Breast epithelium (tissue), 4 donors: ENCODE measurements at places on chromosomes 4 and X. TPM values are rescaled to one million over a fixed set of nuclear protein-coding genes. Genes with fewer than 3 reads are reported as not detected.

TRPC5OS gene
- not detected for total RNA-seq

MAOB gene
- 42.0 TPM for total RNA-seq

PRRG3 gene
- 1.3 TPM for total RNA-seq

MGAT4D gene
- not detected for total RNA-seq

SLITRK2 gene
- under 0.01 TPM for total RNA-seq

BEX5 gene
- 3.3 TPM for total RNA-seq

SYN1 gene
- total RNA-seq: not detected

- DNase-seq: no peak
Observed at GRCh38 chr4:162791226-162791625, 375.5 kb downstream of the NAF1 start.

- DNase-seq: no peak
Observed at GRCh38 chr4:86218746-86219473, 140.9 kb downstream of the MAPK10 start.

GRCh38 chrX:17039826-17040225 is 93.4 kb downstream of the REPS2 start:
- DNase-seq: no peak

DNA sequence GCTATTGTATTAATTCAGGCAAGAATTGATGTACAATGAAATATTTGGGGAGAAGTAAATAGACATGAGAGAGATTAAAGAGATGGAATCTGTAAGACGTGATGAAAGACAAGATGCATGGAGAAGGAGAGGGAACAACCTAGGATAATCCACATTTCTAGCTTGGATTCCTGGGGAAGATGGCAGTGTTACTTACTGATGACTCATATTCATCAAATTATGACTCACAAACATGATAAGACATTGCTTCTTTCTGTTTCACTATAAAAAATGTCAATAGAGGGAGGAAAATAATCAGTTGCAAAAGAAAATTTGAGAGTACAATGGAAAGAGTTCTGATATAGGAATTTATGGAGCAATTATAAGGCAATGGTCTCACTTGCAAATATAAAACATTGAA is 104.1 kb upstream of the BMP3 start:
- no peak for DNase-seq

GRCh38 chr4:142698552-142698951 is 147.5 kb downstream of the INPP4B start:
- no peak for DNase-seq

DNA sequence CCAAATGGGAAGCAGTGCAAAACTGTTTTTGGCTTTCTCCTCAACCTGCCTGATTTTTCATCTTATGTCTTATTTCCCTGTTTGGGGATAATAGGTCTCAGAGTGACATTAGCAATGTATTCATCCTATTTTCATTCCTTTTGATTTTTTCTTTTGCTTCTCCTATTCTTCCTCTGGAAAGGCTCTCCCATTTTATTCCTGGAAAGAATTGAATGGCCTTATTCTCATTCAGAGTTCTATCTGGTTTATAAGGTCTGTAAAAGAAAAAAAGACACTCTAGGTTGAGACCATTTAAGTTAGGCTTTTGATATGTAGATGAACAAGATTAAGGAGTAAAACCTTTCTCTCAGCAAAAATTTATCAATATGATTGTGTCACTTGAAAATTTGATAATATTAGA is 27.8 kb upstream of the ALB start:
- no peak for DNase-seq

DNA sequence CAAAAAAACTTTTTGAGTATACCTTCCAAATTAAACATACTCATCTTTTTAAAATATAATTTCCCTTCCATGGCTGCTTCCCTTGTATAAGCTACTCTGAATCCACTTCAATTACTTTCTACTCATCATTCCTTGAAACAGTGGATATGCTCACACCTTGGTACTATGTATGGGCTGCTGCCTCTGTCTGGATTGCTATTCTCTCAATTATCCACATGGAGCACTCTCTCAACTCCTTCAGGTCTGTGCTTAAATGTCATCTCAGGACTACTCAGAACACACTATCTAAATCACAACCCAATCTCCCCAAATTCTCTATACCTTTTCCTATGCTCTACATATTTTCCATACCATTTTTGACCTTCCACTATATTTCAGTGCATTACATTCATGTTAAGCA is 898.9 kb upstream of the EPHA5 start:
- no peak for DNase-seq

GRCh38 chr4:144456196-144456595 is 189.8 kb upstream of the HHIP start:
- DNase-seq: no peak

- DNase-seq: no peak
Observed at GRCh38 chr4:147510962-147511668, 30.2 kb downstream of the EDNRA start.

- DNase-seq: no peak
Observed at GRCh38 chrX:133749951-133750350, 235.4 kb downstream of the GPC3 start.

- DNase-seq: no peak
Observed at GRCh38 chr4:141352331-141352730, 131.6 kb downstream of the ZNF330 start.

DNA sequence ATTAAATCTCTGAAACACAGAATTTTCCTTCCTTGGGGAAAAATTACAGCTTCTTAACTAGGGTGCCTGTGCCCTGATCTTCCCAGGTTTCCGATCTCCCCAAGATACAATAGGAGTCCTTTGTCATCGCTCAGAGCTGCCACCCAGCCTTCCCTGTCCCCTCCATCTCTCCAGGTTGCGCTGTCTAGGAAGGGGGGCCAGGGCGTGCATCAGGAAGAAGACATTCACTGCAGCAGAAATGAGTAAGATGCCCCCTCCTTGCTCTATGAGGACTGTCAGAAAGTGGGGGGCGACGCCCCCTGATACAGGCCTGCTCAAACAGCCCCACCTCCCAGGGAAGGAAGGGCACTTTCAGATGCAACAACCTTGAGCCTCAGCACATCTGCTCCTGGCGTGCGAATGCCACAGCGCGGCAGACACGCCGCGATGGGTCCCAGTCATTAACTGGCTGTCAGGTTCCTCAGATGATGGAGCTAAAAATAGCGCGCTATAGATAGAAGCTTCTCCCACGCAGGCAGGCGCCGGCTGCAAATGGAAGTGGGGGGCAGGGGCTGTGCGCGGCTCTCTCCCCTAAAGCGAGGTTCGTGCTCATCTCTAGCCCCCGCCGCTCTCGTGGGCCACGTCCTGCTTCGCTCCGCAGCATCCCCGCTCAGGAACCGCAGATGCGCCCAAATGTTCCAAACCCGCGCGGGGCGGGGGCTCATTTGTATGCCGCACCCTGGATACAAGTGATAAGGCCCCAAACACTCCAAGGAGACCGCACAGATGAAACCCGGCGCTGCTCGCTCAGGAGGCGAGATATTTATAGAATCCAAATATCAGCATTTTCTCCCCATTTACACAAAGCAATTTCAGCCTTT is 57.6 kb upstream of the LGI2 start:
- DNase-seq: no peak

- DNase-seq: no peak
Observed at GRCh38 chr4:162056990-162057389, 106.8 kb downstream of the FSTL5 start.

DNA sequence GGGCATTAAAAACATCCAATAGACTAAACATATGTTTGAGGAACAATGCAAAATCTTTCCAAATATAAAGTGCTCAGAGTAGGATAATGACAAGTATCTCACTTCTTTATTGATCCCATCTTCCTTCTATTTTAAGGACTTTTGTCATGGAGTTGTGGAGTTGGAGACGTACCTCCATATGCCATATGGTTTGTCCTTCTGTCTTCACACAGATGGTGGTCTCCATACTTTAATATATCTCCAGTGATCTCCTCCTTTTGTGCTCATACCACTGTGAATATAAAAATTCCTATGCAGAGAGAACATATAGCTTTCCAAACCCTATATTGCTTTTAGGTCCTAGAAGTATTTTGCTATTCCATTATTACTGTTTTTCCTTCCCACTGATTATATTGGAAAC is 64.5 kb downstream of the GABRB1 start:
- no peak for DNase-seq

GRCh38 chrX:132257116-132257515 is 37.9 kb upstream of the RAP2C start:
- no peak for DNase-seq

- DNase-seq: no peak
Observed at GRCh38 chr4:152072906-152073305, 312.1 kb upstream of the GATB start.

GRCh38 chr4:156710365-156711192 is 261.0 kb downstream of the PDGFC start:
- DNase-seq: no peak

GRCh38 chrX:98962996-98963395 is 1447.1 kb downstream of the PCDH19 start:
- DNase-seq: no peak
